Activated CD4-positive, CD25-positive, alpha-beta regulatory T cell treated with anti-CD3 and anti-CD28 coated beads, Interleukin-2, amount 50 U/mL, for 16 hours (primary cell): ENCODE measurements at places on chromosomes 4 and X.

GRCh38 chr4:176489001-176489400 lies 169.2 kb downstream of the SPCS3 start:
- DNase-seq = no peak

- DNase-seq = no peak
Observed at GRCh38 chr4:182749667-182750167, 167.5 kb downstream of the DCTD start.

- no peak for DNase-seq
Observed at GRCh38 chr4:98663226-98664006, 5.0 kb upstream of the TSPAN5 start.

- no peak for DNase-seq
Observed at GRCh38 chrX:3651277-3651676, 62.2 kb downstream of the PRKX start.

- DNase-seq = no peak
Observed at GRCh38 chrX:69028006-69028760, 137.1 kb downstream of the PJA1 start.

- no peak for DNase-seq
Observed at GRCh38 chr4:3208826-3209225, 40.1 kb upstream of the MSANTD1 start.

DNA sequence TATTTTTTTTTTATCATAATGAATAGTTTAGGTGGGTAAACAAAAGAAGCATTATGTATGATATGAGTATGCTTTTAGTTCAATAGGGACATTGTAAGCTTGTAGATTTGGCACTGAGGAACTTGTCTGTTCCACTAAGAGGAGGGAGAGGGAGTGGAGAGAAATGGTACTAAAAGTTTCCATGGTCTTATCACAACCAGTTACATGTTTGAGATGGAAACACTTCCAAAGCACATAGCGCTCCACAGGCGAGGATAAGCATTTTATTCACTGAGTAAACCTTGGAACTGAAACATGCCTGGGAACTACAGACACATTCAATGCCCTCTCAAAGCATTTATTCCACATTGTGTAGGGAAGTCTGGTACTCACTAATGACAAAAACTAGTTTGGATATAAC lies 15.5 kb downstream of the MYOZ2 start:
- no peak for DNase-seq

DNA sequence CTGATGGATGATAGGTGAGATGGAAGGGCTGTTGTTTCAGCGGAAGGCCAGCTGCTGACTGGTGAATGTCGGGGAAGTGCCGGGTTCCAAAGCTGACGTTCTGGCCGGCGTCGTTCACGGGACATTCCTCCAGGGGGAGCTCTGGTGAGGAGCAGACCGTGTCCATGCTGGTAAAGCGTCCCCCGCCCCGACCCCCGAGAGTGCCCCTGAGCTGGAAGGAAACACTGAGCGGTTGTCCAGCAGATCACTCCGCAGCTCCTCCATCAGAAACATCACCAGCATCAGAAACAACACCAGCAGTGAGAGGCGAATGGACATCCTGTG lies 18.6 kb upstream of the ADRA2C start:
- DNase-seq = no peak

- no peak for DNase-seq
Observed at GRCh38 chrX:41406201-41406600, 40.9 kb upstream of the NYX start.

GRCh38 chr4:53026233-53026632 lies 164.1 kb downstream of the RASL11B start:
- DNase-seq = no peak

- no peak for DNase-seq
Observed at GRCh38 chr4:84498203-84498934, 723 bp downstream of the NKX6-1 start.

- DNase-seq = no peak
Observed at GRCh38 chrX:56729152-56729850, at the start of gene NBDY. Gene NBDY, plus strand, starts transcription at chrX:56729243. Its CDS starts 111 bp downstream, at chrX:56729354.

GRCh38 chrX:125505207-125505606 lies 185.5 kb downstream of the TEX13C start:
- DNase-seq = no peak

GRCh38 chr4:183831683-183832082 lies 73.4 kb upstream of the STOX2 start:
- no peak for DNase-seq

DNA sequence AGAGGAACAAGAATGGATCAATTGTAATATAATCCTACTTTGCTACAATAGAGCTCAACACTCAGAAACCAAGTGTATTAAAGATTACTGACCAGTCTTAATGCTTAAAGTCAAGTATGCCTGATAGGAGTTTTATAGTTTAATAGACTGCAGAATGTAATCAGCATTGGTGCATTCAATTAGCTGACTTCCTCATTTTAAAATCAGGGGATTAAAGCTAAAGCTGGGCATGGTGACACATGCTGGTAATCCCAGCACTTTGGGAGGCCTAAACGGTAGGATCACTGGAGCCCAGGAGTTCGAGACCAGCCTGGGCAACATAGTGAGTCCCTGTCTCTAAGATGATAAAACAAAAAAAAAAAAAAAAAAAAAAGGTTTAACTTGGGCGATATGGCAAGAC lies 10.8 kb downstream of the HNRNPDL start:
- DNase-seq = no peak

- no peak for DNase-seq
Observed at GRCh38 chr4:7419961-7420660, 14.6 kb downstream of the PSAPL1 start.

DNA sequence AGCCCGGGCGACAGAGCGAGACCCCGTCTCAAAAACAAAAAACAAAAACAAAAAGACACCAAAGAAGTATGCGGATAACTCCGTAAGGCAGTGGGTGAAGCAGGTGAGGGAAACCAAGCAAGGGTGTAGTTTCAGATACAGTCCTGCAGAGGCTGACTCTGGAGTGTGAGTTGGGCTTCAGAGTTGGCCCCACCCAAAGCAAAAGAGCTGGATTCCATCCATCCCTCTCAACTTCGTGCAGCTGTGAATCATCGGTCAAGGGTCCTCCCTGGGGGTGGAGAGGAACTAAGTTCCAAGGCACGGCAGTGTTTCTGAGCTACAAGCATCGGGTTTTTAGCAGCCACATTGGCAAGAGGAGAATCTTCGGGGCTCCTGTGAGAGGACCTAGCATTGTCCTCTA lies 43.9 kb upstream of the FAM9A start:
- no peak for DNase-seq

- DNase-seq = no peak
Observed at GRCh38 chr4:65960751-65961150, 290.5 kb upstream of the EPHA5 start.

DNA sequence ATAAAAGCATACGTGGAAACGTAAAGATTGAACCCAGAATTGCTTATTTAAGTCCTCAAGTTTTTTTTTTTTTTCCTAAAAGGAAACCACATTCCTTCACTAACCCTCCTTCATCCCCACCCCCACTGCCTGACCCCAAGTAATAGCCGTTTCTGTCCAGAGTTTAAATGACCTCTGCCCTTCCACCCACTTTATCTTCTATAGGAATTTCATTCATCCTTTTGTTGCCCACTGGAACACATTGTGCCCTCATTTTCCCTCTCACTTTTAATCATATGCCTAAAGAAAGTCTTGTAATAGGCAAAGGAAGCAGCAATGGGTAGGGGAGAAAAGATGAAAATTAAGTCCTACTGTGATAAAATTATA lies 62.7 kb downstream of the SH3RF1 start:
- DNase-seq = no peak

DNA sequence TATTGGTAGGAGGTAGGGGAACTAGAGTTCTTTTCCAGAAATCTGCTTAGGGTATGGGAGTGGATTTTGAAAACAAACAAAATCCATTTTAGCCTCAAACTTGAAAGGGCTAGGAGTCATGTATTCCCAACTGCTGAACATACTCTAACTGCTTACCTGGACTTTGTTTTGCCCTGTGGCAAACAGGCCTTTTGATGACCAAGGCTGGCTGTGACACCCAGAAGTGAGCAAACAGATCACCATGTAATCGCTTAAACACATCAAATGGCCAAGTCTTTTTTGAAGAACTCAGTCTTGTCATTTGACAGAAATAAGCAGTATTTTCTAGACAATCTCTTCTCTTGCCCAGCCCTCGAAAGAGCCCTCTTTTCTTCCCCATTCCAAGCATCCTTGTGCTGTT lies 203.4 kb downstream of the KIT start:
- no peak for DNase-seq

- DNase-seq = no peak
Observed at GRCh38 chr4:10403633-10404445, 53.4 kb downstream of the ZNF518B start.

DNA sequence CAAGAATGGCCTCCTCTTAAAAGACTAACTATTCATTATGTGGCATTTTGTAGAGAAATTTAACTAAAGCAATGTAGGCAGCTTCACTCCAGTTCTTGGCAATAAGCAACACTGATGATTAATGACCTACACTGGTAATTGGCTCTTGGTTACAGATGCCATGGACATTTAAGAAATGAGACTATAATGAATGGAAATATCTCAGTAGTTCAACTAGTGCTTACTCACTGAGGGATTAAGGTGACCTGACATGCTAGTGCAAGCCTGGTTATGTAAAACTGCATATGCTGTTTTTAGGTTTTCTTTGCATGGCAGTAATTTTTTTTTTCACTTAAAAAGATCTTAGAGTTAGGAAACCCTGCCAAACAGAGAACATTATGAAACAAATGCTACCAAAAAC lies 152.7 kb upstream of the AADAT start:
- DNase-seq = no peak

- DNase-seq = no peak
Observed at GRCh38 chrX:104255465-104255864, 732 bp upstream of the ESX1 start.

DNA sequence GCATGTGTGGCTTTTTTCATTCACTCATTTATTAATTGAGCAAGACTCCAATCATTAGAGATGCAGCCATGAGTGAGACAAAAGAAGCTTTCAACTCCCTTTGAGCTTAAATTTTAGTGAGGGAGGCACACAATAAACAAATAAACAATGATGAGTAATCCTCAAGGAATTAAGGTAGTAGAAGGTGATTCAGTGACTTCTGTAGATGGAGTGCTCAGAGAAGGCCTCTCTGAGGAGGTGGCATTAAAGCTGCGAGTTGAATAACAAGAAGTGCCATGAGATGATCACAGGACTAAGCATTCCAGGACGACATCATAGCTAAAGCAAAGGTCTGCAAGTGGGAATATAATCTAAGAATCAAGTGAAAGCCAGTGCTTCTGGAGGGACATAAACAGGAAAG lies 77.6 kb downstream of the NWD2 start:
- no peak for DNase-seq

- no peak for DNase-seq
Observed at GRCh38 chr4:152525878-152526277, 10.0 kb downstream of the FBXW7 start.

GRCh38 chrX:94743478-94743877 lies 1069.5 kb downstream of the FAM133A start:
- no peak for DNase-seq

DNA sequence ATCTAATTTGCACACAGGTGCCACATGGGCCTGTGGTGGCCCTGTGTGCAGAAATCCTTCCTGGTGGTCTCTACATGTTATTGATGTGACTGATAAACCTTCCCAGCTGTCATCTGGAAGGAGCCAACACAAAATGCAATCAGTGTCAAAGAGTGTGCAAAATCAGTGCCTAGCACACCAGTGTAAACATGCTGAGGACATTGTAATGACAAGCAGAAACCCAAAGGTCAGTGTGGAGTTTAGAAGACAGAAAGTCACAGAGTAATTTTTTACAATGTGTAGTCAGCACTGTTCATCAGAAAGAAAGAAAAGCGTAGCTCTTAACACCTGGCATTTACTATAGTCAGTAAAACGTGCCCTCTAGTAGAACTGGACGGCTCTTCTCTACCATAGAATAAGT lies 50.3 kb downstream of the PHKA2 start:
- DNase-seq = no peak

DNA sequence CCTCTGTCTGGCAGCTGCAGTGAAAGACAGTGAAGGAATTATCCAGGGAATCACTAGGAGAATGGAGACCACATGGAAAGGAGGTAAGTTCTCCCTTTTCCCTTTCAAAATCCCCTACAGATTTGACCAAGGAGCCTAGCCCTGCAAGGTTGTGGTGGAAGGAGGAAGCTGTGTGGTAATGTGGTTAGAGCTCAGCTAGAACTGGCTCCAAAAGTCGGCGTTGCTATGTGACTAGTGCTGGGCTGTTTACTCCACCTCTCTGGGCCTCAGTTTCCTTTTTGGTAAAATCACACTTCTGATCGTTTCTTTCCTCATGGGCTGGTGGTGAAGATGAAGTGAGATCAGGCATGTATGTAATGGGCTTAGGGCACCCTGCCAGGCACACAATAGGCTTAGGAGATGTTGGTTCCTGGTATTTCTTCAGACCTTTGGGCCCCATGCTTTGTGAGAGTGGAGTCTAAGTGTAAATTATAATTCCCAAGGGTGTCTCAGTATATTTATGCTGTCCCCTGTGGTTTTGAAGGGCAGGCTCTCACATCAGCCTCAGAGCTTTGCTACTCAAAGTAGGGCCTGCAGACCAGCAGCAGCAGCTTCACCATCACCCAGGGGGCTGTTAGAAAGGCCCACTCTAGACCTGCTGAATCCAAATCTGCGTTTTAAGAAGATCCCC lies 183.7 kb upstream of the BCOR start:
- DNase-seq = no peak

- DNase-seq = no peak
Observed at GRCh38 chr4:20422398-20422797, 170.7 kb downstream of the SLIT2 start.

- no peak for DNase-seq
Observed at GRCh38 chr4:65089666-65090065, 580.6 kb downstream of the EPHA5 start.

DNA sequence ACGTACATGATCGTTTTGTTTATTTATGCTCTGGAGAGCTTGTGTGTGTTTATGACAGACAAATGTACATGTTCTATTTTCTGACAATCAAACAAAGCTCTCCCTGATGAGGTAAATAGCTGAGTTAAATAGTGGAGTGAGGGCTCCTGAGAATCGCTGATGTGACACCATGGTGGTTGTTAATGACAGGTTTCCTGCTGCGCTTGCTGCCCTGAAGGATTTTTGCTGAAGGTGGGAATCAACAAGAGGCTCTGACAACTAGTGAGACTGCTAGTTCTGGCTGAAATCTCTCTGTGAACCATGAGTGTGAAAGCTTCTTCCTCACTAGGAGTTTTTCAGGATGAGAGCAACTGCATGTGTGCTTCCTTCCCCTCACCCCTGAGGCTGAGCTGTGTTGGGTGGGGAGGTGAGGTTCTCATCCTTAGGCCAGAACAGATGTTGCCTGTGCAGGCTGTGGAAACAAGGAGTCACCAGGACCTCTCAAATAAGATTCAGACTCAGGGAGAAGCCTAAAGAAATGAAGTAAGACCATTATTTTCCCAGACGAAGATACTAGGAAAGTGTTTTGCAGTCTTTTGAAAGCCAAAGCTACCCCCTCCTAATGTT lies 173.4 kb upstream of the JADE1 start:
- no peak for DNase-seq

DNA sequence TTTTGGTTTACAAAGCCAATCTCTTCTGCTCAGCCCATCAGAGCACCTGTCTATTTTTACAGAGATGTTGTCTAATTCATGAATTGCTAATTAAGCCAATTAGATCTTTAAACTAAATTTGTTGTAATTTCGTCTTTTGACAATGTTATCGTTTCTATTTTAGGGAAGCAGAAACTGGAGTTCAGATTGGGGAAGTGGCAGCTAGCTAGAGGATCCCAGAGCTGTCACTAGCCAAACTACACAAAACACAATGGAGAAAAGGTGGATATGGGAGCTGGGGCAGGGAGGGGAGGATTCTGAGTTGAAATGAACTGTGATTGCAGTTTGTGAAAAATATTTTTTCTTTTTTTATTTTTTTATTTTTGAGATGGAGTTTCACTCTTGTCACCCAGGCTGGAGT lies 35.8 kb downstream of the CASP3 start:
- no peak for DNase-seq

- DNase-seq = no peak
Observed at GRCh38 chr4:119652998-119653397, 24.4 kb upstream of the PDE5A start.
